T-cell (primary cell): ENCODE measurements at places on chromosomes 11 and 22. TPM values are rescaled to one million over a fixed set of nuclear protein-coding genes. Genes with fewer than 3 reads are reported as not detected.

Gene MYEOV
- 0.50 TPM for total RNA-seq

DNA sequence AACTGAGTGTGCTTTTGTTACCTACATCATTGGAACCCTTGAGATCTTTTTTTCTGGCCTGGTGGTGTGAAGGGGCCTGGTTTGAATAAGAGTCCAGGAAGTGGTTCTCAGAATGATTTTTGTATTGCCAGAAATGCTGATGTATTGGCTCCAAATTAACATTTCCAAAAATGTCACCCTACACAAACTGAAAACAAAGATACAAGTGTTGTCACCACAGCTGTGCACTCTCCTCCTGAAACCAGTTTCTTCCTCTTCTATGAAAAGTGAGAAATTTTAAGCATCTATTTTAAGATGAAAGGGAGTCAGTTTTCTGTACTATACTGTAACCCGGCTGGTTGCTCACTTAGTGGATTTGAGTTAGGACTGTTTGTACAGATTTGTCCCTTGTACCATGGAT is 218.8 kb downstream of the PGR start:
- no peak for DNase-seq

GRCh38 chr11:34866375-34866774 is 49.8 kb downstream of the APIP start:
- no peak for DNase-seq

Gene PKDREJ
- not detected for total RNA-seq

Gene CERK
- 151 TPM for total RNA-seq

DNA sequence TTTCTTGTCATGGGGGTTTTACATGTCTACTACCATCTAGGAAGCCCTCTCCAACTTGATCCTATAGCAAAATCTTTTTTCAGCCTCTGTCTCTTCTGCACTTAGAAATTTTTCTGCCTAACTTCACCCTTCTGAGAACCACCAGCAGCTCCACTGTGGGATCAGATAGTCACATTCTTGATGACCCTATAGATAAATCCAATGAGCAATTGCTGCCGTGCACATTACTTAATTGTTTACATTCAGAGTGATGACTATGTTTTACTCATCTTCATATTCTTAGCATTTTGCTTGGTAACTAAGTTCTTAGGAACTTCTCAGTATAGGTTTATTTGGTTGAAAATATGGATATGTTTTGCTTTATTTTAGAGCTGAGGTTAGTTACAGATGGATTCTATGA is 12.4 kb upstream of the ETS1 start:
- no peak for DNase-seq

GRCh38 chr11:33160136-33160535 is 1.1 kb downstream of the CSTF3 start:
- DNase-seq = no peak

GRCh38 chr11:11252403-11252802 is 100.6 kb downstream of the CSNK2A3 start:
- DNase-seq = no peak

Gene MYRF
- total RNA-seq = 1.3 TPM

Gene ZNF280B
- total RNA-seq = 2.0 TPM

GRCh38 chr11:17414317-17414737 is 25.9 kb upstream of the KCNJ11 start:
- no peak for DNase-seq

- no peak for DNase-seq
Measured at GRCh38 chr11:116596346-116597260, 176.2 kb downstream of the BUD13 start.

Gene CTR9
- 45.6 TPM for total RNA-seq

Gene RNF121
- total RNA-seq = 29.1 TPM

Gene LTO1
- 61.5 TPM for total RNA-seq

DNA sequence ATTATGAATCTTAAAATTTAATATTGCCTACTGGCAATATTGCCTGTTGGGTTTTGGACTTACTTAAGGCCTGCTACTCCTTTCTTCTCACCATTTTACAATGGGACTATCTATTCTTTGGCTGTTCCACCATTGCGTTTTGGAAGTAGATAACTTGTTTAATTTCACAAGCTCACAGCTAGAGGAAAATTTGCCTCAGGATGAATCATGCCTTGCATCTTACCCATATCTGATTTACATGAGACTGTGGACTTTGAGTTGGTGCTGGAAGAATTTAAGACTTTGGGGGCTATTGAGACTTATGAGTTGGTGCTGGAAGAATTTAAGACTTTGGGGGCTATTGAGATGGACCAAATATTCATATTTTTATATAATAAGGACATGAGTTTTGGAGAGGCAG is 662.6 kb downstream of the METTL15 start:
- DNase-seq = no peak
